ENCODE measurements at places on chromosomes 12 and 14.
A peak's percentile ranks its signal among the peaks of the same experiment; 100 is the strongest.

DNA sequence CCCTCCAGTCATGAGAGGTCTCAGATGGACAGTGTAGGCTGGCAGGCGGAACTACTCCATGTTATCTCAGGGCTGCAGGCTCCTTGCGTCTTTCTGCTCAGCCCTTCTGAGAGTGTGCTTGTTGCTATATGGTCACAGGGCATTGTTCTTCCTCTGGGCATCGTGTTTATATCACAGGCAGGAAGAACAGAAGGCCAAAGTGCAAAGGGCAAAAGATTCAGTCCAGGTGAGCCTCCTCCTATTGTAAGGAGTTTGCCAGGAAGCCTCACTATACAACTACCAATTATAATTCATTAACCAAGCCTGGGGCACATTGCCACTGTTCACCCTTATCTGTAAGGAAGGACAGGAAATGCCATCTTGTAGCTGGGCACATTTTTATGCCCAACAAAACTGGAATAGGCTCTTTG, 195.5 kb upstream of the KITLG start:
- no peak for DNase-seq

DNA sequence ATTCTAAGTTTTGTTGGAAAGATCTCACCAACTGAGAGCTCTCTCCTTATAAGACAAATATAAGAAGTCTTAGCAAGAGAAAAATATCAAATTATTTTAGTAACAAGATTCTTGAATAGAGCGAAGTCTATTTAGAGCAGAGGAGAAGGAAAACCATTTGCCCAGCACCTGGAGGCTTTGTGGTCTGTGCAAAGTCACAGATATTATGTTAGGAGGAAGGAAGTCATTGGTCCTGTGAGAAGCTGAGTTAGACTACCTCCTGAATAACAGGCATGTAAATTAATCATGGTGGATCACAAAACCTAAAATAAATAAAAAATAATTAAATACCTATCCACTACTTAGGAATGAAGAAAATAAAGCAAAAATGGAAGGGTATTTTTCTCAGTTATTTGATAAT, 38.4 kb upstream of the ATXN7L3B start:
- DNase-seq: no peak

DNA sequence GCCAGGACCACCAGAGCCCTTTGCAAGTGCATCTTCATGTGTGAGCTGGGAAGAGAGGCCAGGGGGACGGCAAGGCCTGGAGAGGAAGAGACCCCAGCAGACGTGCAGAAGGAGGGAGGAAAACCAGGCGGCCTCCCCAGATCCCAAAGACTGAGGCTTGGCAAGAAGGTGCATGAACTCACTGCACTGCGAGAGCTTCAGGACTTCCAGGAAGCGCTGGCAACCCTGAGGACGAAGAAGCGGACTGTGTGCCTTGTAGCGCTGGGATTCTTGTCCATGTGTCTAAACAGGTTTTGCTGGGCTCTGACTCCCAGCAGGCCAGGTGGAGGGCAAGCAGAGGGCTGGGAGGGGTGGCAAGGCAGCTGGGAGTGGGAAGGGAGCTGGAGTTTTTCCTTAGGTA, 939 bp downstream of the TGFB3 start:
- no peak for DNase-seq

GRCh38 chr12:31853977-31854376, 105.2 kb upstream of the RESF1 start:
- no peak for DNase-seq

DNA sequence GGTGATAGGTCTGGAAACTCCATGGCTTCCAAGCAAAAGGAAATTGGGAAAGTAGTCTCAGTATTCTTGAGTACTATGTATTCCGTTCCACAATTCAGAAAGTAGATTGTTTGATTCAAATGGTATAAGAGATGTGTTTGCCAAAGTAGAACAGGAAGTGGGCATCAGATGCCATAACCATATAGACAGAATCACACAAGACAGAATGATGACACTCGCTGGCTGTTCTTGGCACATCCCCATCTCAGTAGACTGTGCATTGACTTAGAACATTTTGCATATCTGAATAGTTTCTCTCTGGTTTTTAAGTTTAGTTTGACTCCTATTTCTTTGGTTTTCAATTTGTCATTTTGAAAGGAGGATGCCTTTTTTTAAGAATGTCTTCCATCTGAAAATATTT, 221.1 kb upstream of the RGS6 start:
- DNase-seq: no peak

DNA sequence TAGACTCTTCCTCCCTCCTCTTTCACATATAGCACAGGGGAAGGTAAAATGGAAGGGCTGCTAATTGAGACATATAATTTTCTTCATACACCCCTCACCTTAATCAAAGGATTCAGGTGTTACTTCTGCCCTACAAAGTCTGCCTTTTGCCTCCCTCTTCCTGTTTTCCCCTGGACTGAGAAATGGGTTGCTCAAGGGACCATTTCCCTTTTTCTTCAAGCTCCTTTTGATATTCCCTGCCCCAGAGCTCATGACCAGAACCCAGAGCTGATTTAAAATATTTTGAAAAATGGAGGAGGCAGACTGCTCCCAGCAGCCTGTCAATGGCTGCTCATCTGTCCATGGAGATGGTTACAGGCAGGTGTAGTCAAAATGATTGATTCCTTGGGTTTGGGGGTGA, 6.3 kb upstream of the PIP4K2C start:
- no peak for DNase-seq

DNA sequence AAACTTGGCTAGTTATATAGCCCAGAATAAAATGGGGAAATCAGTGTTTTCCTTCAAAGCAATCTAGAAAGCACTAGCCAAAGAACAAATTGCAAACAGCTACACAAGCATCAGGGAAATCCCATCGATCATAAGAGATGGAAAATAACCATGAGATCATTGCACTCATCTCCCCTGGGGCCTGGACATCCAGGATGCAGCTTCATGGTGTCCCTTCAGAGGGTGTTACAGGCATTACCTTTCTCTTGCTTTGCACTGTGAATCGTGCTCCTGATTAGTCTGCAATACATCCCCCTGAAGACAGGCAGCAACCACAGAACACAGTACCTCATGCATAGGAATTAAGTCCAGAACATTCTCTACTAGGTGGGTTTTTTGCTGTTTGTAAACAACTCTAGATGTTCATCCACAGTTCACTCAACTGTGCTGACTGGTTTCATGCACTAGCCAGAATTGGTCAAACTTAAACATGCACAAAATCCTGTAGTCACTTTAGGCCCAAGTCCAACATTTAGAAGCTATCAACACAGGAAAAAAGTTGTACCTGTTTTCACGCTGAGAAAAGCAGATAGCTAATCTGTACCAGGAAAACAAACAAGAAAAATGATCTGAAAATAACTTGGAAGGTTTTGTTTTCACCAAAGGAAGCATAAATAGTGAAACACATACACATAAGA, 120.1 kb downstream of the ZFP36L1 start:
- DNase-seq: no peak

- DNase-seq: no peak
These were observed 329.0 kb downstream of the TMEM121 start for GRCh38 chr14:105855246-105855892.

DNA sequence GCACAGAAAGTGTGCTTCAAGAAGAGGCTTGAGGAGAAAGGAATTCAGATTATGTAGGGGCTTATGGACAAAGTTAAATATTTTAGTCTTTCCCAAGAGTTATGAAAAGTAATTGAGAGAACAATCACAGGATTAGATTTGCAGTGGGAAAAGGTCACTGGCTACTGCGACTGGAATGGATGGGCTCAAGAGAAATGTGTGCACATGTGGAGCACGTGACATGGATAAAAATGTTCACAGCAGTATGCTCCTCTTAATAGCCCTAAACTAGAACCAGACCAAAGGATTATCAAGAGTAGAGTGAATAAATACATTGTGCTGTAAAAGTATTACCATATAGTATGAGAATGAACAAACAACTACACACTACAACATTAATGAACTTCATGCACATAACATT, 78.1 kb downstream of the ABCD2 start:
- DNase-seq: no peak

- DNase-seq: no peak
These were observed 77.9 kb downstream of the SPTB start for GRCh38 chr14:64801800-64802199.

- no peak for DNase-seq
These were observed 4.8 kb upstream of the ING4 start for GRCh38 chr12:6667559-6668210.

DNA sequence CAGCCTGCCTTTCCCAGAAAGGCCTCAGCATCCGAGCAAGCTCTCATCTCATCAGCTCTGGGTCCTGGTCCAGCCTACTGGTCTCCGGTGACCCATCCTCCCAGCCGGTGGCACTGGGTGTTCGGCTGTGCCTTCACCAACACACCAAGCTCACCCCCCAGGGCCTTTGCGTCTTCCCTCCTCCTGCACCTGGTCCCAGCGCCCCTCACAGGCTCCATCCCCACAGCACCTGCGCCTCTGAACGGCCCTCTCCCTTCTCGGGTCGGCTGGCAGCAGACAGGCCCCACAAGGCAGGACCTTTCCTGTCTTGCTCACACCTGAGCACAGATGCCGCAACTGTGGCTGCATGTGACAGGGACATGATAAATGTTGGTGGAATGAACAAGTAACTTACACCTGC, 13.1 kb downstream of the P2RX2 start:
- DNase-seq: no peak

- DNase-seq: no peak
These were observed 206.5 kb downstream of the BCAT1 start for GRCh38 chr12:24742378-24742777.

GRCh38 chr12:107662484-107662883, 23.1 kb upstream of the PWP1 start:
- DNase-seq: no peak

GRCh38 chr12:58833853-58834252, 86.5 kb downstream of the LRIG3 start:
- no peak for DNase-seq

GRCh38 chr14:69105326-69105725, 47.6 kb downstream of the DCAF5 start:
- DNase-seq: no peak

- no peak for DNase-seq
These were observed 332.6 kb upstream of the SFSWAP start for GRCh38 chr12:131378176-131378842.

GRCh38 chr14:88791629-88792472, 902 bp downstream of the EML5 start:
- peak; percentile 3 for DNase-seq

- DNase-seq: no peak
These were observed 55.2 kb downstream of the EFCAB11 start for GRCh38 chr14:89899291-89899690.

DNA sequence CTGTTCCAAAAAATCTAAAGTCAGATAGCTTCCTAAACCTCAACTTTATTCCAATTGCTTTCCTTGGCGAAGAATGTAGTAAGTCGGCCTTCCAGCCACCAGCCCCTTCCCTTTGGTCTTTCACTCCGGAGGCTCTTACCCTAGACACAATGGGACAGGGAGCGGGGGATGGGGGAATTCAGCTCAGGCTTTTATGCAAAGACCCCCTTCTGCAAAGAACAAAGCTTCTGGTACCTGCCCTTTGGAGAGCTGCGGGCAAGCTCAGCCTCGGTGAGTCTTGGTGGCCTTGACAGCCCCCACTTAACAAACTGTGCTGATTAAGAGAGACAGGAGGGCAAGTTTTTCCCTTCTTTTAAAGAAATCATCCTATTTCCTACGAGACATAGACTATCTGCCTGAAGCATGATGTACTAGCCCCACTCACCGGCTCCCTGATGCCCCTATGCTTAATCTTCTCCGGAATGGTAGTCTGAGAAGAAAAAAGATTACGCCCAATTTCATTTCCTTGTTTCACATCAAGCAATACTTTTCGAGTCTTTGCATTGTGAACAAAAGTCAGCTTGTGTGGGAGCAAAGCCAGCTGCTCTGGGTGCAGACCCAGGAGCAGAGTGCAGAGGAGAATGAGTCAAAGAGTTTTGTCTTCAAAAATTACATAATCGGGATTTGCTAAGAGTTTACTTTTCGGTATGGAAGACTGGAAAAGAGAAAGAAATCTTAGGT, 1.5 kb upstream of the NANOG start:
- no peak for DNase-seq

DNA sequence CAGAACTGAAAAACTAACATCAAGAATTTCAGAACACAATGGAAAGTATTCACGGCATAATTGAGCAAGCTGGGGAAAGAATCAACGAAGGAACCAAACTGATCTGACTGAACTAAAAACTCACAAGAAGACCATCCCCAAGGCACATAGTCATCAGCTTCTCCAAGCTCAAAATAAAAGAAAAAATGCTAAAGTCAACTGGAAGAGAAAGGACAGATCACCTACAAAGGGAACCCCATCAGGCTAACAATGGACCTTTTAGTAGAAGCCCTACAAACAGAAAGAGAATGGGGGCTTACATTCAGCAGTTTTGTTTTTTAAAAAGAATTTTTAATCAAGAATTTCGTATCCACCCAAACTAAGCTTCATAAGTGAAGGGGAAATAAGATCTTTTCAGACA, 11.7 kb downstream of the TAS2R50 start:
- no peak for DNase-seq

- DNase-seq: no peak
These were observed 51.1 kb upstream of the HIF1A start for GRCh38 chr14:61644175-61644574.

GRCh38 chr12:83320350-83320749, 633.6 kb downstream of the TMTC2 start:
- DNase-seq: no peak

GRCh38 chr14:22837750-22838538, 1.6 kb downstream of the MMP14 start:
- no peak for DNase-seq

DNA sequence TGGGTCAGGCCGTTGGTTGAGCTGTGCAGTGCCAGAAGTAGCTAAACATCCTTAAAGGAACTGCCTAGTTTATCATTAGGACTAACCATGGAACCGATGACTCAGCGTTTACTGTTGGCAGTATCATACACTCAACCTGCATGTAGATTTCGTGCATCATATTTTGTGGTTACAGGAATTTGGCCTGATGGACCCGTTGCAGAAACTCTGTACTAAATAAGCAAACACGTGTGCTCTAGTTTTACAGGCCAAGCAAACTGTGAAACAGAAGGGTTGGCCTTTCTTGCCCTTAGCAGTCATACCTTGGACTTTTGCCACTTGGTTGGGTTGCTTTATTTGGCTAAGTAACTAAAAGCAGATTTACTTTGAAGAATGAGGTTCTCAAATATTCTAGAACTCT, 35.6 kb downstream of the DGLUCY start:
- no peak for DNase-seq

DNA sequence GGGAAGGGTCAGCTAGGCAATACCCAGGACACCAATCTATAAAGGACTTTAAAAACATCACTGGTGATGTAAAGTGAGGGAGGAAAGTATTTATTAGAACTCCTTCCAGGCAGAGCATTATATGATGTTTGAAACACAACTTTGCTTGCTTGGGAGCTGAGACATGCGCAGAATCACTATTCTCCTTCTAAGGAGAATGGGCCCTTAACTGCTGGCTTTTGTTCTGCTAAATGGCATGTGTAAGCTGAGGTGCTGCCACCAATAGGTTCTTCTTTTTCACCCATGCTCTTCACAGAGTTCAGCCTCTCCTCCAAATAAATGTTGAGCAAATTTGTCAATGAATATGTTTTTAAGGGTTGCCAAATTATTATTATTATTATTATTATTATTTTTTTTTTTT, 3.9 kb downstream of the STAC3 start:
- no peak for DNase-seq

GRCh38 chr12:21428241-21428640, 9.2 kb upstream of the PYROXD1 start:
- DNase-seq: no peak

Measured in activated CD8-positive, alpha-beta memory T cell treated with anti-CD3 and anti-CD28 coated beads for 1 hour (primary cell).